ENCODE measurements at places on chromosomes 7 and 10.

GRCh38 chr7:157729566-157729965, 392.8 kb downstream of the DNAJB6 start:
- DNase-seq, result no peak

DNA sequence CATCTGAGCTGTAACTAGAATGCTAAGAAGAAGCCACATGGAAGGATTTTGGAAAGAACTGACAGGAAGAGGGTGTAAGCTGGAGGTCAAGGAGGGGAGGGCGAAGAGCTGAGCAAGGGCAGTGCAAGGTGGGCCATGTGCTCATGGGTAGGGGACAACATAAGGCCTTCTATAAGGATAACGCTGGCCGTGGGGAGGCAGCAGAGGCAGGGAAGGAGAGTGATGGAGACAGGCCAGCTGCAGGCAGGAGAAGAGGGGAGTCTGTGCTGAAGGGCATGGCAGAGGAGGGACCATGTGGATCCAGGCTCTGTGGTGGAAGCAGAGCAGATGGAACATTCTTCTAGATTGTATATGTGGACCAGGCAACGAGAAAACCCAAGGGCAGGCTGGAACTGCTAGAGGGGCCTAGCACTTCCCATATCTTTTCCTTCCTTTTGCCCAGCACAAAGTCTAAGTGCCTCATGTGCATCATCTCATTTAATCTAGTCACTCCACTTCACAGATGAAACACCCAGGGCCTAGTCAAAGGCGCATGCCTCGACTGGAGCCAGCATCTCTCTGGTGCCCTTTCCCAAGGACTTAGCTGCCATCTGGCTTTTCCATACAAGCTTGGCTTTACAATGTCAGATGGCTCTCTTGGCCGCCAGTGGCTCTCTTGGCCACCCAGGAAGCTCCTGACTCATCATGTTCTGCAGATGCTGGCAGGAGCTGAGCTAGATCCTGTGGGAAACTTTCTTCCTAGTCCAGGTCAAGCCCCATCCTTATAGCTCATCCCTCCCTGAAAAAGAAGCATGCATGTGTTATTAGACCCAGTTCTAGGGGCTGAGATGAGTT, 6.6 kb downstream of the LRRC18 start:
- no peak for DNase-seq

- no peak for DNase-seq
Observed at GRCh38 chr10:121104476-121105111, 253.4 kb downstream of the WDR11 start.

GRCh38 chr7:22268884-22269421, 88.0 kb downstream of the RAPGEF5 start:
- no peak for DNase-seq

GRCh38 chr7:123819001-123819400, 26.0 kb upstream of the HYAL4 start:
- DNase-seq, result no peak

DNA sequence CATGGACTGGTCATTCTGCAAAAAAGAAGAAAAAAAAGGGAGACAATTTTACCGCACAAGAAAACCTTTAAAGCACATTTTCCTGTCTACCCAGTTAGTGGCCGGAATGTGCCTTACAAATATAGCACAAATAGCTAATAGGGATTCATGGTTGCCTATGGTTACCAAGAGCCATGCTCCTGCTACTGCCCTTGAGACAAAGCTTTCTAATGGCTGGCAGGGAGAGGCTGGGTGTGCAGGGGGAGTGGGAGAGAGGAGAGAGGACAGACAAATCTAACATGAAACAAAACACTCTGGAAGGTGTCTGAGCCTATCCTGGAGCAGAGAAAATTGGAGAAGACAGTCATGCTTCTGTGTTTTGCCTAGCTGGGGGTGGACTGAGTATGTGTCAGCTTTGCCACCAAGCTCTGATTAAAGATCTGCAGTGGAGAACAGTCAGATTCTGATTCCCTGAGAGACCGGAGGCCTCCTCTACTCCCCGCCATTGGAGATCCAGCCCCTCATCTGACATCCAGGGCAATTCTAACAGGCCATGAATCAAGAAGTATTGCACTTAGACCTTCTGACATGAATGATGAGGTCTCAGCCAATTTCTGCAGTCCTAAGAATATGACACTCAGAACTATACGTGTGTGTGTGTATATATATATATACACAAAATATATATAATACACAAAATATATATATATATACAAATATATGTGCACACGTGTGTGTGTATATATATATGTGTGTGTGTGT, 80.2 kb downstream of the PRTFDC1 start:
- DNase-seq, result no peak

- no peak for DNase-seq
Observed at GRCh38 chr7:105897999-105898398, 21.6 kb upstream of the ATXN7L1 start.
